ENCODE measurements at places on chromosomes 16 and 17.

DNA sequence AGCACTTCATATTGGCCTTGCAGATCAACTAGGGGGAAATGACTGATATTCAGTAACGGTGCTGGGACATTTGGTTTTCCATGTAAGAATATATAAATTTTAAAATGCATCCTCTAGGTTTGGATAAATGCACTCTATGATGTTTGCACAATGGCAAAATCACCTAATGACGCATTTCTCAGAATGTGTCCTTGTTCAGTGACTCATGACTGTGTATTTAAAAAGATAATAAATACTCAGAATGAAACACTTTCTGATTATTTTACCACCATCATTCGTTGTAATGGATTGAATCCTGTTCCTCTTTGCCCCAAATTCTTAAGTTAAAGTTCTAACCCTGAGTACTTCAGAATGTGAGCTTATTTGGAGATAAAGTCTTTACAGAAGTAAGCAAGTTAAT lies 17.2 kb upstream of the ADGRG1 start:
- no peak for DNase-seq

GRCh38 chr16:83878838-83879237 lies 20.1 kb upstream of the MLYCD start:
- DNase-seq: no peak

DNA sequence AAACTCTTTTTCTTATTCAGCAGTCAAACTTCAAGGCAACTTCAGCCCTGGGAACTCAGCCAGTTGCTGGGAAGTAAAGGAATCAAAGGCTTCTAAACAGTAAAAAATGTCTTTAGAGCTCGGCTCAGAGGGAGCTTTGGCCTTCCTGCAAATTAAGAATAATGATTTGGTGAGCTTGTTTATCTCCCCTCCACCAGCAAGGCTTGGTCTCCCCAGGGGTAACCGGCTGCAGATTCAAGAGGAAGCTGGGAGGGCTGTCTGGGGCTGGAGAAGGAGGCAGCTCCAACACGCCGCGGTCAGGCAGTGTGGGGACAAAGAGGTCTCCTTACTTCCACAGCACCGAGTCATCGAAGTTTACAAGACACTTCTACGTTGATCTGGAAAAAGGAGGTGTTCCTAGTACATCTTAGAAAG lies 17.7 kb upstream of the DOC2B start:
- no peak for DNase-seq

GRCh38 chr17:57999496-58000017 lies 7.5 kb downstream of the SRSF1 start:
- DNase-seq: peak; percentile 85

- no peak for DNase-seq
Observed at GRCh38 chr16:69481901-69482341, 57.5 kb downstream of the CYB5B start.

- DNase-seq: no peak
Observed at GRCh38 chr17:7119314-7119713, 4.7 kb upstream of the ASGR2 start.

DNA sequence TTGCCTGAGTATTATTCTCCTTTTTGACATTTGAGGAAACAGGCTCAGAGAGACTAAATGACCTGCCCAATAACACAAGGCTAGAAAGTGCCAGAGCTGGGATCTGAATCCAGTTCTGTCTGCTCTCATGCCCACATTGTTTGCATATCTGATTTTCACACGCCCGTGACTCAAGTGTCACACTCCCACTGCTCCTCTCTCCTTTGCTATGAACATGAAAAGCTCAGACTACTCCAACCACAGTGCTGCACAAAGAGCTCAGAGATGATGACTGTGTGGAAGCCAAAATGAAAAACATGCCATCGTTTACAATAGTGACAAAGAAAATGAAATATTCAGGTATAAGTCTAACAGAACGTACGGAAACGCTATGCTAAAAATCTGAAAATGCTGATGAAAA lies 107.9 kb downstream of the SMG6 start:
- DNase-seq: no peak

GRCh38 chr16:56115817-56116576 lies 75.3 kb upstream of the GNAO1 start:
- DNase-seq: no peak

GRCh38 chr17:1005361-1005946 lies 8.5 kb downstream of the TIMM22 start:
- no peak for DNase-seq

GRCh38 chr17:2705263-2705662 lies 6.3 kb downstream of the CLUH start:
- DNase-seq: no peak

DNA sequence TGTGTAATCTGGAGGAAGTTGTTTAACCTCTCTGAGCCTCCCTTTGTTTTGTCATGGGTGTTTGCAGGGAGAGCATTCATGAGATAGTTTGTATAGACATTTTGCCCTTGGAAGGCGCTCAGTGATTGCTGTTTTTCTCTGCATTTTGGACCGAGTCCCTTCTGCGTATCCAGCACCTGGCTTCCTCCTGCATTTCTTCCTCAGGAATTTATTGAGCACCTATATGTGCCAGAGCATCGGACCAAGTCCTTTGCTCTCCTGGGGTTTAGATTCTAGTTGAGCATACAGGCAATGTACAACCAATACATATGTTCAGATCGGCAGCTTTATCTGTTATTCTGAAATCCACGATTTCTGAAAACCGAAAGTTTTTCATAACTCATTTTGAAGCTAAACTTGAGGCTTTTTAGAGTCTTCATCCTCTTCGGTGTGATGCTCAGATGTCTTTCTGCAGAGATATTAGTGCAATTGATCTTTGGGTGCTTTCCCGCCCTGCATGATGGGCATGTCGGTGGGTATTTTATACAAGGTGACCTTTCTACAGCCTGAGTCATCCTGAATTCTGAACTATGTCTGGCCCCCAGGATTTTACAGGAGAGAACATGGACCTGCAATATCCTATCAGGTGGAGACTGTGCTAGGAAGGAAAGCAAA lies 4.1 kb downstream of the IL4R start:
- DNase-seq: peak; percentile 35

DNA sequence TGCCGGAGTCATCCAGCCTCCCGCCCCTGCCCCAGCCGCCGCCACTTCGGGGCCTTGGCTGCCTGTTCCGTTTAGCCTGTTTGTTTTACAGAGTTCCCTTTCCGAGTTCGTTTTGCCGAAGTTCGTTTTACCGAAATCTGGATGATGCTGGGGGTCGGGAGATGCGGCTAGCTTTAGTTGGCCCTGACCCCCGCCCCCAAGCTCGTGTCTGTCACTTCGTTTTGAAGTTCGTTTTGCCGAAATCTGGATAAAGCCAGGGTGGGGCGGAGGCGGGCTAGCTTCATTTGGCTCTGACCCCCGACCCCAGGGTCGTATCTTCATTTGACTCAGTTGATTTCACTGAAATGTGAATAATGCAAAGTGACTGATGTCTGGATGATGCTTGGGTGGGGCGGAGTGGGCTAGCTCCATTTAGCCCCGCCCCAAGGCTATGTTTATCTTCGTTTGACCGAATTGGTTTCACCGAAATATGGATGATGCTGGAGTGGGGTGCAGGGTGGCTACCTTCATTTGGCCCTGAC lies 591 bp downstream of the PSMD7 start:
- peak; percentile 35 for DNase-seq

- DNase-seq: no peak
Observed at GRCh38 chr17:2012499-2012898, 12.6 kb downstream of the RTN4RL1 start.

- DNase-seq: no peak
Observed at GRCh38 chr17:54948380-54948779, 20.1 kb downstream of the COX11 start.

DNA sequence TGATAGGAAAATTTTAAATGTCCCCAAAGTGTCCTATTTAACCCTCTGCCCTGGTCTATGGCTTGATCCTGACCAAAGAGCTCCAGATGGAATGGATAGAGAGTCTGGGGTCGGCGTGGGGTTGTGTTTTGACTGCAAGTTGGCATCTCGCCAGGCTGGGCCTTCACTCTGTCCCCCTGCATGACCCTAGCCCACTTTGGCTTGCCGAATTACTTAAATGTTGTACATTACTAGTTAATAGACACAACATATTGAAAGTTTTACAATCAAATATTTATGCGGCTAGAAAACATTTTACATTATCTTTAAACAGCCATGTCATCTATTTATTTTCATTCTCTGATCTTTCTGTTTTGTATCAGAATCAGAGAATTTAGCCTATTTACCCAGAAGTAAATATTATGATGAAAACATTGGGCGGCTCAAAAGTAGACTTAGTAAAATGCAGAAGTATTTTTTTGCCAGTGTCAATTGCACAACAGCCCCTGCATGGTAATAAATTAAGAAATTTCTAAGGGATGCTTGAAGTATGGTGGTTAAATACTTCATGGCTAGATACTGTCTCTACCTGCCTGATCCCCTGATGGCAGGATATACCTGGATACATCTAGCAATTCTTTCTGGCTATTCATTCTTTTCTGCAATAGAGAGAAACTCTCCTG lies 18.8 kb upstream of the MYOCD start:
- no peak for DNase-seq

GRCh38 chr16:51153577-51154031 lies 2.5 kb upstream of the SALL1 start:
- no peak for DNase-seq

DNA sequence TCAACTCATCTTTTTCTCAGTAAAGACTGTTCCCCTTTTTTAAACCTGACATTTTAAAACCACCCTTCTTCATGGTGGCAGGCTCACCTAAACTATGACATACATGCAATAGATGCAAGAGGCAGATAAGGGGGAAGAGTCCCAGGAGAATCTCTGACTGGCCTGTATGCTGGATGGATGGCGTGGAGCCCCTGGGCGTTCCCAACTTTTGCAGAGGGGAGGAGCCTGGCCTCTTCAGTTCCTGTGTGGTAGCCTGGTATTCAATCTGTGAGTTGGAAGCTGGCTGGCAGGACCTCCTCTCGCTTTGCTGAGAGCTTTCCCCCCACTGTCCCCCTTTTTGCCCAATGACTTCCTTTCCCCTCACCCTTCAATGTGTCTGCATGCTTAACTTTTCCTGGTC lies 217.6 kb upstream of the CA10 start:
- no peak for DNase-seq

- no peak for DNase-seq
Observed at GRCh38 chr17:76121932-76122430, 18.4 kb upstream of the EXOC7 start.

- DNase-seq: no peak
Observed at GRCh38 chr17:33342025-33342424, 48.9 kb upstream of the ASIC2 start.

DNA sequence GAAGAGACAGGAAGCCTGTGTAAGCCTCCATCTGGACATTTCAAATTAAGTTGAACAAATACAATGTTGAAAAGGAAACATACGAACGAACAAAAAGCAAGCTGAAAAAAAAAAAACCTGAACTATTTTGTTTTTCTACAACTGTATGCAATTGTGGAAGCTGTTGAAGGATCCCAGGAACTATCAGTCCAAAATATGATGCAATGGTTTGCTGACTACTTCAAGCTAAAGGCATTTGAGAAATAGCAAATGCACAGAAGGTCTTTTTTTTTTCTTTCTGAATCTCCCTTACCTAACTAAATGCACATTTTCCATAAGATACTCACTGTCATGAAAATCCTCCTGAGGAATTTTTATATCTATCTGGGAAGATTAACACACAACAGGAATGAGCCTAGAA lies 40.2 kb downstream of the MAF start:
- DNase-seq: no peak

DNA sequence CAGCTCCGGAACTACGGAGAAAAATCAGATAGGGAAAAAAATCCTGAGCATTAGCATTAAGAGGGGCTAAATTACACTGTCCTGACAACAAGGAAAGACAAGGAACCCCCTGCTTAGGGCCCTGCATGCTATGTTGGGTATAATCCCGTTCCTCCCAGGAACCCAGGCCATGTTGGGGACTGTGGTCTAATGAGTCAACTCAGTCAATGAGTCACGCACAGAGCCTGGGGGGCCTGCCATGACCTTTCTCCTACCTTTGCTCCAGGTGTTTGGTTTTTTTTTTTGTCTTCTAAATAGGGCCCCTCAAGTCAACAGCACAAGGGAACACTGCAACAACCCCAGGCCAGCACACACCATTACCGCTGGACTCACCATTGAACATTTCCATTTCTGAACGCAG lies 8.9 kb upstream of the ZNF200 start:
- no peak for DNase-seq

DNA sequence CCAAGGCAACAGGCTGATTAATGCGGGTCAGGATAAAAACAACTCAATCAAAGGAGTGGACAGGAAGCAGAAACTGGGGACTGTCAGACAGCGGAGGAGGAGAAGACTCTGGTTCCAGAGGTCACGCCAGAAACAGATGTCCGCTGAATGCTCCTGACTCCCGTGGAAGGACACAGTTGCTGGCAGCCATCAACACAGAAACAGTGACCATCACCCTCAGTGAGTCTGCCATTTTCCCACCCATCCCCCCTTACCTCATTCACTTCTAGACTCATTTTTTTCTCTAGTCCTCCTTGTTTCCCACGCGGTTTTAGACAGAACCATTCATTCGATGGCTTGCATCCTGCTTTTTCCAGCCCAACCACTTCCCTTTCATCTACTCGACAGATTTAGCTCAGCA lies 40.9 kb downstream of the DHRS7C start:
- no peak for DNase-seq

DNA sequence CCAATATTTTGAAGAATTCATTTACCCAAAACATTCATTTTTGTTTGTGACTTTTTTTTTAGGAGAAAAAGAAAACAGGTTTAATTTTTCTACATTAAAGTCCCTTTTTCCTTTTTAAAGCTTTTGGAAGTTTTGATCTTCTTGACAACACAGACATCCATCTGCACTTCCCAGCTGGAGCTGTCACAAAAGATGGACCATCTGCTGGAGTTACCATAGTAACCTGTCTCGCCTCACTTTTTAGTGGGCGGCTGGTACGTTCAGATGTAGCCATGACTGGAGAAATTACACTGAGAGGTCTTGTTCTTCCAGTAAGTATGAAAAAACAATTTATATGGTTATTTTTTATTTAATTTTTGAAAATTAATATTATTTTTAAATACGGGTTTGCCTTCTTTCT lies 37.2 kb downstream of the SIAH1 start:
- DNase-seq: no peak
